ENCODE measurements at places on chromosomes 3 and 15.

- DNase-seq = no peak
Observed at GRCh38 chr15:92881211-92881754, 18.8 kb upstream of the CHD2 start.

DNA sequence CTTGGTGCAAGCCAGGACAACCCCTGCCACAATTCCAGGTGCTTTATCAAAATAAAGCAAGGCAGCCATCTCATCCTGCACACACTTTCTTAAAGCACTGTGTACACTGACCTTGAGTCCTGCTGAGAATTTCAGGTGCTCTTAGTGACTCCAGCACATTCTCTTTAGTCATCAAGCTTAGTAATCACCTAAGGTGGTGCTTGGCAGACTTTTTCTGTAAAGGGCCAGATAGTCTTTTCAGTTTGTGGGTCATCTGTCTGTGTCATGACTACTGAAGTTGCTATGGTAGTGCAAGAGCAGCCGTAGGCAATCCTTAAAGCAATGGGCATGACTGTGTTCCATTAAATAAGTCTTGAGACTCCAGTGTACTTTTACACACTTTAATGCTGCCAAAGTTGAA, 36.4 kb downstream of the RIOX2 start:
- no peak for DNase-seq

GRCh38 chr15:75815811-75816719, 27.2 kb upstream of the UBE2Q2 start:
- no peak for DNase-seq

- no peak for DNase-seq
Observed at GRCh38 chr3:71707595-71707994, 17.6 kb downstream of the EIF4E3 start.

GRCh38 chr15:29668120-29668602, 154.1 kb downstream of the TJP1 start:
- no peak for DNase-seq

DNA sequence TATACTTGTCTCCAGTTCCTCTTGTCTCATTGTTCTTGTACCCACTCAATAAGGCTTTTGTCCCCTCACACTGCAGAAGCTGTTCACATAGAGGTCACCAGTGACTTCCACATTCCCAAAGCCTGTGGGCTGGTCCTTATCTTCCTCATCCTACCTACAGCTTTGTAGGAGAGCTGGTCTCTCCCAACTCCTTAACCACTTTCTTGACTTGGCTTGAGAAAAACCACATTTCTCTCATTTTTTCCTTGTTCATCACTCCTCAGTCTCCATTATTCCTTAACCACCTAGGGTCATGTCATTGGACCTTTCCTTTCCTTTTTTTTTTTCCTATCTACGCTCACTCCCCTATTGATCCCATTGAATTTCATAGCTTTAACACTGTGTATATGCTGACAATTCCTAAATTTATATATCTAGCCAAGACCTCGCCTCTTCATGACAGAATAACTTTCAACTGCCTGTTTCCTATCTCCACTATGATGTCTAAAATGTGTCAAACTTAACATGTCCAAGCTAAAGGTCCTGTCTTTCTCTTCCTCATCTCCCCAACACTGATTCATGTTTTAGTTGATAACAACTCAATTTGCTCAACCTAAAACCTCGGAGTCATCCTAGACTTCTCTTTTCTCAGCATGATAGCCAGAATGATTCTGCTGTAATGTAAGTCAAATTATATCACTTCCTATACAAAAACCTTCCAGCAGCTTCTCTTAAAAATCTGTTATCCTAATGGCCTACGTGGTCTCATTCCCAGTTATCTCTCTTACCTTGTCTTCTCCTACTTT, 49.5 kb downstream of the CEP63 start:
- no peak for DNase-seq

DNA sequence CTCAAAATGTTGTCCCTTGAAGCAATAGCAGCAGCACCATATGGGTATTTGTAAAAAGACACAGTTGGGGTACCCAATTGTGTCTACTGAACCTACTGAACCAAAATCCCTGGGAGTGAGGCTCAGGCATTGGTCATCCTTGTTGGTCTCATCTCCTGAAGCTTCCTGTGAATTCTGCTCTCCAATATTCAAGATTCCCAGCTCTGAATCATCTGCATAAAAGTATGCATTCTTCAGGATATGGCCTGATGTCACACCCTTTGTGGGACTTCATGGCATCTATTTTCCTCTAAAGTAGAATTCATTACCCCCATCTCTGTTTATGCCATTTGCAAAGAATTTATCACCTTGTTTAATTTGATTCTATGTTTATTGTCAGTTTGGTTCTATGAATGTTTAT, 13.3 kb upstream of the PTX3 start:
- peak; percentile 52 for DNase-seq

DNA sequence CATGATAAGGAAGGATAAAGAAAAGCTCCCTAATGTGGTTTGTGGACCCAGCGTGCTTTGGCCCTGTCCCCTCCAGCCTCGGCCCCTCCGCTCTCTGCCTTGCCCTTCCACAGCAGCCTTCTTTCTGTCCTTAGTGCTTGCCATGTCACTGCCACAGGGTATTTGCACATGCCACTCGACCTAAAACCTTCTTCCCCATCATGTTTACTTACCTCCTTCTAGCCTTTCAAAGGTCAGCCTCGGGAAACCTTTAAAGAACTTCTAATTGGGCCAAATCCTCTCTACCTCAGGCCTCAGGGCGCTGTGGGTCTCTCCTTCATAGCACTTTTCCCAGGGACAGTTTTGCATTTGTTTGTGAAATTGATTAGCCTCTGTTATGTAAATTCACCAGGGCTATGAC, 73.0 kb downstream of the SCN11A start:
- DNase-seq = no peak

DNA sequence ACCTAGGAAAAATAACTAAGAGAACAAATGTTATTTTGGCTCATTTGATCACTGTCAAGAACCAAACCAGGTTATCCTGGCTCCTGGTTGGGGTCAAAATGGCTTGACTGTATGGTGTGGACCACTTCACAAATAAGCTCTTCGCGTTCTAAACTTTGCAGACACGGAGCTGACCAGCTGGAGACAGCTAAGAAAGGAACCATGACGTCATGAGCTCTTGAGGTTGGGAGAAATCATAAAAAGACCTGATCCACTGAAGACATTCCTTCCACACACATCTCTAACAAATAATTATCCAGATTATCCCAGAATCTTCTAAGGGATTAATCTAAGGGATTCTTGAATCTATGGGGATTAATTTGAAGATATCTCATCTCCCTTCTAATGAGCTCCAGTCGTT, 321.5 kb upstream of the IGF1R start:
- no peak for DNase-seq

GRCh38 chr3:149657321-149657925, 402 bp downstream of the WWTR1 start:
- DNase-seq = no peak
